NCI-H460 (cell line): ENCODE measurements at places on chromosomes 2 and 18. TPM values are rescaled to one million over a fixed set of nuclear protein-coding genes. Genes with fewer than 3 reads are reported as not detected.
A peak's percentile ranks its signal among the peaks of the same experiment; 100 is the strongest.

DNA sequence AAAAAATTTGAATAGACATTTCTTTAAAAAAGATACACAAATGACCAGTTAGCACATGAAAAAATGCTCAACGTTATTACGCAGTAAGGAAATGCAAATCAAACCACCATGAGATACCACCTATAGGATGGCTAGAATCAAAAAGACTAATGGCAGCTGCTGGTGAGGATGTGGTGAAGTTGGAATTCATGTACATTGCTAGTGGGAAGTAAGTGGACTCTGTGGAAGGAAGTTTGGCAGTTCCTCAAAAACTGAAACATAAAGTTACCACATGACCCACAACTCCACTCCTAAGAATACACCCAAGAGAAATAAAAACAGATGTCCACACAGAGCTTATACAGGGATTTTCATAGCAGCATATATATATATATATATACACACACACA, 51.2 kb downstream of the MBP start:
- DNase-seq, result no peak

DNA sequence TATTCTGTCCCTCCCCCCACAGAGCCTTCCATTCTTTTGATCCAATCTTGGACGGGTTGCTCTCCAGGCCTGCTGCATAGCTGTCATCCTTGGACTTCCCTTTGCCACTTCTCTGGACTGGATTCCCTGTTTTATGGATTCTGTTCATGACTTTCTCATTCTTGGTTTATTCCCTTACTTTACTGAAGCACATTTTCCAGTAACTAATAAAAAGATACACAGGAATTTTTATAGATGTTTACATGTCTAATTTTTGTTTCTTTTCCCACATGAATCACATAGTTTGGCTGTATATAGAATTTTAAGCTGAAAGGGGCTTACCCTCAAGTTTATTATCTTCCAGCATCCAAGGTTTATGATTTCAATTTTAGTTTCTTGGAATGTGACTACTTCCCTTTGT, 37.9 kb downstream of the GDF7 start:
- DNase-seq, result no peak

MAP3K19 gene
- total RNA-seq, result not detected in 2 replicates

- DNase-seq, result no peak
Observed at GRCh38 chr2:129803032-129803431, 176.4 kb upstream of the RAB6C start.

DNAJC5G gene
- total RNA-seq, result not detected in 2 replicates

MEP1B gene
- total RNA-seq, result 0.20 TPM in 1 of 2 replicates, not detected in the other

DNA sequence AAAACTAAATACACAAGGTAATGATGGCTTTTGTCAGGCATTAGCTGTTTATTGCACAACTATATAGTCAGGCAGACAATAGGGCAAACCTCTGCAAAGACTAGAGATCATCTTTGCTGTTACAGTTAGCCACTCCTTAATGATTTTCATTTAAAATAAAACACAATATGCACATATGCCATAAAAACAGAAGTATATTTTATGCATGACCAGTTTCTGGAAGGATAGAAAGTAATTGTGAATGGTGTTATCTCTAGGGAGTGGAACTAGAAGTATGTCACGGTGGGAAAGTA, 102.0 kb downstream of the CHN1 start:
- no peak for DNase-seq

GRCh38 chr2:129699781-129700573, 279.5 kb upstream of the RAB6C start:
- DNase-seq, result no peak

GPR35 gene
- 0.10 and 0.38 TPM in 2 replicates for total RNA-seq

LAMA1 gene
- total RNA-seq, result 222 and 233 TPM in 2 replicates

GRCh38 chr2:183078163-183078463, 434 bp upstream of the DUSP19 start:
- no peak for DNase-seq

GRCh38 chr18:73101977-73102376, 234.2 kb upstream of the NETO1 start:
- DNase-seq, result no peak

GRCh38 chr2:132477962-132478361, 61.4 kb downstream of the GPR39 start:
- no peak for DNase-seq

GRCh38 chr2:96142217-96143113, 2.8 kb downstream of the DUSP2 start:
- no peak for DNase-seq

NOTO gene
- not detected in 2 replicates for total RNA-seq

DNA sequence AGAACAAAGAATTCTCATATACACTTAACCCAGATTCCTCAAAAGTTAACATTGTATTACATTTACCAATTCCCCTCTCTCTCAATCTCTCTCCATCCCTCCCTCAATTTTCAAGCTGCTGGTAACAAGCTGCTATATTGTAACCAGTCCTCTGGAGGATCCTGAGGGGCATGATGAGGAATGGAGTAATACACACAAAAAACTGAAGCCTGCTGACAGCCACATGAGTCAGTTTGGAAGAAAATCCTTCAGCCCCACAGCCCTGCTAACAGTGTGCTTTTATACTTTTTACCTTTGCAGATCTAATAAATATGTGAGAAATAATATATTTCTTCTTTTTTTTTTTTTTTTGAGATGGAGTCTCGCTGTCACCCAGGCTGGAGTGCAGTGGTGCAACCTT, 165.7 kb upstream of the RAB12 start:
- no peak for DNase-seq

GRCh38 chr2:156574112-156574511, 137.9 kb downstream of the GPD2 start:
- no peak for DNase-seq

DNA sequence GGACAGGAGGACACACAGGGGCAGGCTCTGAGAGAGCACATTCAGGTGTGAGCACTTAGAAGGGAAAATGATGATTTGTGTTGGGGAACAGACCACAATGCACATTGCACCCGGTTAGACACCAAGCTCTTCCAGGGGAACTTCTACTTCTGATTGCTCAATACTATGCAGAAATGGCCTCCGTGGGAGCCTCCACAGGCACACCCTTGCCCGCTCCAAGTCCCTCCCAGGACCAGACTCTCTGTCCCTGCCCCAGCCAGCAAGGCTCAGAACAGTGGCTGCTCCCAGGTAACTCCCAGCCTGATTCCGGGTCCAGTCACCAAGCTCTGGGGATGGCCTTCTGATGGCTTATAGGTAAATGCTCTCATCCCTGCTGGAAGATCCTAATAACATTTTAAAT, 56.2 kb downstream of the BCL2L11 start:
- DNase-seq, result no peak

HTRA2 gene
- 46.9 and 52.1 TPM in 2 replicates for total RNA-seq

DNA sequence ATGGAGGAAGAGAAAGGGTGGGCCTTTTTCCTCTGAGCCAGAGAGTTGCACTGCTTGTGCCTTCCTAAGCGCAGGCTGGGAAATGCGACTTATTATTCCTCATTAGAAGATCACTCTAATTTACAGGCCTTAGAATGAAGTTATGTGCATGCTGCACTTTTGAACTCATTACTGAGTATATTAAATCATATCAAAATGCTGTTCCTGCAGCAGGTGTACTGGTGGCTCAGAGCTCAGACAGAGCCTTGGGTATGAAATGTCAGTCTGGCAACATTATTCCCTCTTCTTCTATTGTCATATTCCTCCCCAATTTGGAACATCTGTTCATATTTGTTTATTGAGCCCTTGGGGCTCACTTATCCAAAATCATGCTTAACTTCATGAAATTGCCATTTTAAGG, 85.5 kb downstream of the ADCYAP1 start:
- no peak for DNase-seq

DNA sequence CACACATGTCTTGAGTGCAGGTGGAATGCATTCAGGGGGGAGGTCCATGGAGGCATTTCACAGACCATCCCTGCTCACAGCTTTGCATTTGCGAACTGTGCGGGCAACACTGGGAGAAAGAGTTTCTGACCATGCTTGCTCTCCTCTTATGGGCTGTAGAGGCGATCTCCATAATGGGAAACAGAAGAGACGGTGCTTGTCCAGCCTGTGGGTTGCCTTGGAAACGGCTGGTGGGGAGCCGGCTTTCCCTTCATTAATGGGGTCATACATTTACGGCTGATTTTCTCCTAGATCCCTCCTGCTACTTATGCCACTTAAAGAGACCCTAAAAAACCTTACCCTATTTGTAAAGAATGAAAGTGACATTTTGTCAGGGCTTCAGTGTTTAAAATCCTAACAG, 147.4 kb downstream of the SOX11 start:
- DNase-seq, result no peak

DSC2 gene
- 13.3 and 15.1 TPM in 2 replicates for total RNA-seq

- peak; percentile 2 for DNase-seq
Observed at GRCh38 chr18:27921904-27922751, 254.8 kb downstream of the CDH2 start.

SLC11A1 gene
- 0.32 and 1.2 TPM in 2 replicates for total RNA-seq

GRCh38 chr2:235087832-235088495, 136.1 kb downstream of the SH3BP4 start:
- no peak for DNase-seq

DNA sequence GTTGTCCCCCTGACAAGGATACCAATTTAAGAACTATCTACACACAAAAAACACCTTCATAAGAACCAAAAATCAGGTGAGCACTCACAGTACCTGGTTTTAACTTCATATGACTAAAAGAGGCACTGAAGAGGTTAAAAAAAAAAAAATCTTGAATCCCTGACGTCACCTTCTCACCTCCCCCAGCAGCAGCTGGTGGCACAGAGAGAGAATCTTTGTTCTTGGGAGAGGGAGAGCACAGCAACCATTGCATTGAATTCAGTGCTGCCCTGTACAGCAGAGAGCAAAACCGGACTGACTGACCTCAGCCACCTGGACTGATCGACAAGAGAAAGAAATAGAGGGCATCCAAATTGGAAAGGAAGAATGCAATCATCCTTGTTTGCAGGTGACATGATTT, 566.0 kb downstream of the TMX3 start:
- no peak for DNase-seq

CENPA gene
- total RNA-seq, result 24.2 and 31.9 TPM in 2 replicates

FLACC1 gene
- 0.45 and 2.1 TPM in 2 replicates for total RNA-seq

- DNase-seq, result no peak
Observed at GRCh38 chr2:191262436-191262835, 17.2 kb downstream of the MYO1B start.

DNA sequence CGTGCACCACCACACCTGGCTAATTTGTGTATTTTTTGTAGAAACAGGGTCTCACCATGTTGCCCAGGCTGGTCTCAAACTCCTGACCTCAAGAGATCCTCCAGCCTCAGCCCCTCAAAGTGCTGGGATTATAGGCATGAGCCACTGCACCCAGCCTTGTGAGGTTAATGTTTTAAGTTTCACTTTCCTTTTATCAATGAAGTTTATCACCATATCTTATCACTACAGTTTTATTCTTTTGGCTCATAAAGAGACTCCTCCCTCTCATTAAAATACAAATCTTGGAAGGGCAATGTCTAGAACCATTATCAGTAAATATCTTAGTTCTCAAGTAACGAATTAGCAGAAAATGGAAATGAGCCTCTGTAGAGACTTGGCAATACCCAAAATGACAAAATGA, 173.8 kb downstream of the BCL11A start:
- no peak for DNase-seq

- no peak for DNase-seq
Observed at GRCh38 chr2:239533569-239534316, 132.9 kb upstream of the HDAC4 start.

DNA sequence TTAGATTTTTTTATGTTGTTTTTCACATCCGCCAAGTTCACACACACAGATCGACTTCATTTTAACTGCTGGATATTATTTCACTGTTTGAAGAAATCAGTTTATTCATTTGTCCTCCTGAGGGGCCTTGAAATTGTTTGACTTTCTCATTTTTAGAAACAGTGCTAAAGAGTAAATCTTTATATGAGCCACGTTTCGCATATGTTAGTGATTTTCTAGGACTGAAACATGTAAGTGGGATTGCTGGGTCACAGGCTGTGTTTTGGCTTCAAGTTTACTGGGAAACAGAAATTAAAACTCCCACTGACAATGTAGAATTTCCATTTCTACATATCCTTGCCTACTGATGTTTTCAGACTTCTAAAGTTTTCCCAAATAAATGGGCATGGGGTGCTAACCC, 363.8 kb downstream of the NCKAP5 start:
- DNase-seq, result no peak
